Panc1 (cell line): ENCODE measurements at places on chromosomes 5 and 9.

DNA sequence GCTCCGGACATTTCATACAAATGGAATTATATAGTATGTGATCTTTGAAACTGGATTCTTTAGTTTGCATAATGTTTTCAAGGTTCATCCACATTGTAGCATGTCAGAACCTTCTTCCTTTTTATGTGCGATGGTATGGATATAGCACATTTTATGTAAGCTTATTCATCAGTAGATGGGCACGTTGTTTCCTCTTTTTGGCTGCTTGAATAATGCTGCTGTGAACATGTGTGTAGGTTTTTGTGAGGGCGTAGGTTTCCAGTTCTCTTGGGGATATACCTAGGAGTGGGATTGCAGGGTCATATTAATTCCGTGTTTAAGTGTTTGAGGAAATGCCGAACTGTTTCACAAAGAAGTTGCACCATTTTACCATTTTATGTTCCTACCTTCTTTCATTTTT, 187.8 kb downstream of the NR3C1 start:
- H3K4me1 ChIP-seq: no peaks in the 10 kb centered on the region
- no peak for DNase-seq
- H3K36me3 ChIP-seq: no peaks in the 10 kb centered on the region
- no peak overlapping the region for H3K4me3 ChIP-seq
- no peak overlapping the region for H3K27ac ChIP-seq

DNA sequence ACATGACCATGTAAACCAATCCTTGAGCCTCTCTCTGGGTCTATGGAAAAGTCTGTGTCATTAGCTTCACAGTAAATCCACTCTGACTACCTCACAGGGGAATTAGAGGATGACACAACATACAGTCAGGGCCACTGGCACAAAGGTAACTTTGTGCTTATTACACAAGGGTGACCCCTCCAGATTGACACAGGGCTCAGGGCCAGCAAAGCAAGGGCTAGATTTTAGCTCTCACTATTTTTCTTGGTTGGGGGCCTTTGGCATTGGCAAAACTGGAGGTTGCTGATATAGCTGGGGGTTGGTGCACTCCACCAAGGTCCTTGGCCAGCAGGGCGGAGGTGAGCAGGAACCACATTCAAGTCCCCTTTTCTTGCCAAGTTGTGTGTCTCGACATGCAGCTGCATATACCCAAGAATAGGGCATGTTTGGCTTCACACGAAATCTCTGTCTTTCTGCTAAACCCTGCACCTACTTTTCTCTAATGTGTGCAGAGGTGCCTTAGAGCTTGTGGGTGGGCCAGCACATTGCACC, 15.2 kb upstream of the OSMR start:
- H3K4me3 ChIP-seq: no peak overlapping the region
- H3K4me1 ChIP-seq: 0 out of 2 replicates have a peak, but pooled peaks cover 4% of the 10 kb centered on the region
- no peak for DNase-seq
- H3K27me3 ChIP-seq: no peaks in the 10 kb centered on the region

- no peaks in the 10 kb centered on the region for H3K36me3 ChIP-seq
- no peak overlapping the region for H3K4me3 ChIP-seq
- no peak for DNase-seq
- H3K27ac ChIP-seq: peak overlapping the region; percentile 98
- H3K27me3 ChIP-seq: no peaks in the 10 kb centered on the region
Measured at GRCh38 chr9:129487658-129488483, 133.0 kb downstream of the C9orf50 start.

DNA sequence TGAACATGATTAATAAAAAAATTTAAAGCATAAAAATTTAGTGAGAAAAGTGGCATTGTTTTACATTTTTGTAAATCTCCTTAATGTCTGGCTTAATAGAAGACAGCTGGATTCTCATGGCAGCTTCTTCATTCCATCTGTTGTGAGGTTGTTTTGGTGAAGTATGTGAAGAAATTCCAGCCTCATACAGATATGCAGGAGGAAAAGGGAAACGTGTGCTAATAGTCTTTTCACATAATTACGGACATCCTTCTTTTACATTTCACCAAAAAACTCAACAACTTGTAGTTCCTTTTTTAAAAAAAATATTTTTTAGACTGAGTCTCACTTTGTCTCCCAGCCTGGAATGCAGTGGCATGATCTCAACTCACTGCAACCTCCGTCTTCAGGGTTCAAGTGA, 46.9 kb downstream of the HACD4 start:
- H3K36me3 ChIP-seq: no peaks in the 10 kb centered on the region
- no peak overlapping the region for H3K27ac ChIP-seq
- DNase-seq: no peak
- no peak overlapping the region for H3K4me3 ChIP-seq
- no peaks in the 10 kb centered on the region for H3K27me3 ChIP-seq

DNA sequence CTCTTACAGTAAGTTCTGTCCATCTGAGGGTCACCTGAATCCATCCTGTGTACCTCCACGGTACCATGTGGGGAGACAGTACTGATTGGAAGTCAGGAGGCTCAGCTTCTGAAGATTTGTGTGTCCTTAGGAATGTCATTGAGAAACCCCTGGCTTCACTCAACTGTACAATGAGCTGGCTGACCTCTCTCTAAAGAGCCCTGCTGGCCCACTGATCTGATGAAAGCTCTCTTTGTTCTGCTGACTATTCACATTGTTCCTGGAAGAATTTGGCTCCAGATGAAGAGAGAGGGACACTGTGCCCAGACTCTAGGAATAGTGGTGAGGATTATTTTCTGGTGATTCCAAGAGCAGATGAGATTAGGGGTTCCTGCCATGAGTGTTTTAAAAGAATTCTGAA, 141.2 kb downstream of the LURAP1L start:
- no peak for DNase-seq
- no peak overlapping the region for H3K4me3 ChIP-seq
- H3K27me3 ChIP-seq: no peaks in the 10 kb centered on the region

DNA sequence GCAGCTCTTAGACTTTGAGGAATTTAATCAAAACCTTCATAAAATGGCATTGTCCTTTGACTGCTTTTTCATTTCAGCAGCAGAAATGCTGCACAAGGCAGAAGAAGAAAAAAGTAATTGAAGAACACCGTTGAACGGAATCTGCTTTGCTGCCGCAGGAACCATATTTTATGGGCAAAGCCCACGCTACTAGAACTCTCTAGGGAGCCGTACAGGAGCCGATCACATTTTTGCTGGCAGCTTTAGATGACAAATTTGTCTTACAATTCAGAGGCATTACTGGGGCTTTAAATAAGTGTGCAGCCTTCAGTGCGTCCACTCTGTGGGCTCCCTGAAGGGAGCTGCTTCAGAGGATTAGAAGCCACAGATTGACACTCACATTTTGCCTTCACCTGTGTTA, 5.4 kb downstream of the CFAP90 start:
- no peak overlapping the region for H3K4me3 ChIP-seq
- no peaks in the 10 kb centered on the region for H3K36me3 ChIP-seq
- H3K27ac ChIP-seq: no peak overlapping the region

DNA sequence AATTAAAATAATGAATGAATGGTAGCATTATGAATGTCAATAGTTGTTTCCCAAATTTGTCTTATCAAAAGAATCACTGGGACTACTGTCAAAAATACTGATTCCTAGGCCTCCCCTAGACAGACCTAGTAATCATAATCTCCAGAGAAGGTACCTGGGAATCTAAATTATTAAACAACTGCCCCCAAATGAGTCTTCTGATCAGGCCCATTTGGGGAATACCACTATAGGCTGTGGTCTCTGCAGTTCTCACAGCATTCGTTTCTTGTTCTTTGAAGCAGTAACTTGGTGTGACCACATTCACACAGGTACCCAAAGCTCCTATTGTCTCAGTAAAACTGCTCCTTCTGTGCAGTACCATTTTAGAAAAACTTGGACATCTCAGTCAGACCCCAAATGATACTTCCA, 230.9 kb downstream of the PIK3R1 start:
- H3K4me3 ChIP-seq: no peak overlapping the region
- H3K4me1 ChIP-seq: no peaks in the 10 kb centered on the region
- no peaks in the 10 kb centered on the region for H3K36me3 ChIP-seq
- no peak overlapping the region for H3K27ac ChIP-seq

- no peak for DNase-seq
- no peaks in the 10 kb centered on the region for H3K27me3 ChIP-seq
- H3K4me1 ChIP-seq: no peaks in the 10 kb centered on the region
- no peaks in the 10 kb centered on the region for H3K36me3 ChIP-seq
- H3K27ac ChIP-seq: no peak overlapping the region
Measured at GRCh38 chr5:72584466-72584865, 77.3 kb upstream of the ZNF366 start.

- H3K27me3 ChIP-seq: no peaks in the 10 kb centered on the region
- no peaks in the 10 kb centered on the region for H3K36me3 ChIP-seq
- no peak overlapping the region for H3K27ac ChIP-seq
Measured at GRCh38 chr9:16434526-16434925, 435.9 kb downstream of the BNC2 start.

DNA sequence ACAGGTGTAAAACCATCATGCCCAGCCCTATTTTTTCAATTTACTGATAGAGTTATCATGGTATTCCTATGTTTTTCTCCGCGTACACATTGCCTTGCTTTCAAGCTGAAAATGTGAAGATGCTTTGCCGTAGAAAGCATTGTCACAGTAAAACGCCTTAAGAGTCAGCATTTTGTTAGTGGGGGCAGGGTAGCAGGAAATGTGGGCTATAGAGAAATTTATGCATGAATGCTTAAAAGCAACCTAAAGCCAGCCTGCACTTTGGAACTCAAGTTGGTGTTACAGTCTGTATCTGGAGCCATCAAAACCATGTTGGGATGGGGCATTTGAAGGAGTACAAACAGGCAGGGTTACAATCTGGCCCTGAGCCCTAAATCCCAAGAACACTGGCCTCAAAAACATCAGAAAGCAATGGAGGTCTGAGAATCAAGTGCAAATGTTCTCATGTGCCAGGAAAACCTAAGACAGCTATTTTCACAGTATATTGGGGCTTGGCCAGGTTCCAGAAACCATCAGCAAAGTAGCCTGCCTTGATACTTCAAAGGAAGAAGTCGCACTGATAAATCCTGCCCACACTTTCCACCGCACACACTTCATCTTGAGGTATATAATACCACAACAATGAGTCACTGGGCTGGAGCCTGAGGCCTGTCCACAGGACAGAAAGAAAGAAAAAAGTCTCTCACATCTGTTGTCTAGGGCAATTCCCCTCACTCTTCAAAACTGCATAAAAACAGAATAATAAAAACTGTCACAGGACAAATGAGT, 313.8 kb downstream of the ENC1 start:
- DNase-seq: no peak
- H3K4me3 ChIP-seq: no peak overlapping the region
- H3K27ac ChIP-seq: no peak overlapping the region; the same call in 1 of the 2 replicates
- H3K36me3 ChIP-seq: no peaks in the 10 kb centered on the region

DNA sequence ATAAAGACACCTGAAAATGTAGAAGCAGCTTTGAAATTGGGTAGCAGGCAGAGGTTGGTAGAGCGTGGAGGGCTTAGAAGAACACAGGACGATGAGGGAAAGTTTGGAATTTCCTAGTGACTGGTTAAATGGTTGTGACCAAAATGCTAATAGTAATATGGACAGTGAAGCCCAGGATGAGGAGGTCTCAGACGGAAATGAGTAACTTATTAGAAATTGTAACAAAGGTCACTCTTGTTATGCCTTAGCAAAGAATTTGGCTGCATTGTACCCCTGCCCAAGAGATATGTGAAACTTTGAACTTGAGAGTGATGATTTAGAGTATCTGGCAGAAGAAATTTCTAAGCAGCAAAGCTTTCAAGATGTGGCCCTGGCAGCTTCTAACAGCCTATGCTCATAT, 382.5 kb downstream of the KCNN2 start:
- H3K4me1 ChIP-seq: no peaks in the 10 kb centered on the region
- no peak overlapping the region for H3K4me3 ChIP-seq
- no peaks in the 10 kb centered on the region for H3K36me3 ChIP-seq
- no peaks in the 10 kb centered on the region for H3K27me3 ChIP-seq

GRCh38 chr9:2874001-2874750, 30.3 kb upstream of the PUM3 start:
- no peaks in the 10 kb centered on the region for H3K36me3 ChIP-seq
- H3K27me3 ChIP-seq: no peaks in the 10 kb centered on the region
- no peaks in the 10 kb centered on the region for H3K4me1 ChIP-seq
- H3K27ac ChIP-seq: no peak overlapping the region
- H3K4me3 ChIP-seq: no peak overlapping the region
- DNase-seq: no peak

DNA sequence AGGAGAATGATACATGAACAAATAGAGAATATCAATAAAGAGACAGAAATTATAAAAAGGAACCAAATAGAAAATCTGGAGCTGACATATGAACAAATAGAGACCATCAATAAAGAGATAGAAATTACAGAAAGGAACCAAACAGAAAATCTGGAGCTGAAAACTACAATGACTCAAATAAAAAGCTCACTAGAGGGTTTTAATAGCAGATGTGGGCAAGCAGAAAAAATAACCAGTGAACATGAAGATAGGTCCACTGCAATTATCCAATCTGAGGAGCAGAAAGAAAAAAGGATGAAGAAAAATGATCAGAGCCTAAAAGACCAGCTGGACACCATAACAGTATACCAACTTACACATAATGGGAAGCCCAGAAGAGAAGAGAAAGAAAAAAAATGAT, 353.7 kb downstream of the ARL15 start:
- H3K27ac ChIP-seq: no peak overlapping the region
- H3K4me3 ChIP-seq: no peak overlapping the region
- H3K27me3 ChIP-seq: no peaks in the 10 kb centered on the region
- H3K4me1 ChIP-seq: no peaks in the 10 kb centered on the region
- no peak for DNase-seq

- no peaks in the 10 kb centered on the region for H3K36me3 ChIP-seq
- H3K27ac ChIP-seq: no peak overlapping the region
- H3K4me1 ChIP-seq: no peaks in the 10 kb centered on the region
Measured at GRCh38 chr9:112615584-112616266, 102.2 kb downstream of the INIP start.

GRCh38 chr5:14922456-14922855, 50.9 kb upstream of the ANKH start:
- no peak for DNase-seq
- no peaks in the 10 kb centered on the region for H3K27me3 ChIP-seq
- no peaks in the 10 kb centered on the region for H3K36me3 ChIP-seq
- H3K4me3 ChIP-seq: no peak overlapping the region
- H3K27ac ChIP-seq: no peak overlapping the region

DNA sequence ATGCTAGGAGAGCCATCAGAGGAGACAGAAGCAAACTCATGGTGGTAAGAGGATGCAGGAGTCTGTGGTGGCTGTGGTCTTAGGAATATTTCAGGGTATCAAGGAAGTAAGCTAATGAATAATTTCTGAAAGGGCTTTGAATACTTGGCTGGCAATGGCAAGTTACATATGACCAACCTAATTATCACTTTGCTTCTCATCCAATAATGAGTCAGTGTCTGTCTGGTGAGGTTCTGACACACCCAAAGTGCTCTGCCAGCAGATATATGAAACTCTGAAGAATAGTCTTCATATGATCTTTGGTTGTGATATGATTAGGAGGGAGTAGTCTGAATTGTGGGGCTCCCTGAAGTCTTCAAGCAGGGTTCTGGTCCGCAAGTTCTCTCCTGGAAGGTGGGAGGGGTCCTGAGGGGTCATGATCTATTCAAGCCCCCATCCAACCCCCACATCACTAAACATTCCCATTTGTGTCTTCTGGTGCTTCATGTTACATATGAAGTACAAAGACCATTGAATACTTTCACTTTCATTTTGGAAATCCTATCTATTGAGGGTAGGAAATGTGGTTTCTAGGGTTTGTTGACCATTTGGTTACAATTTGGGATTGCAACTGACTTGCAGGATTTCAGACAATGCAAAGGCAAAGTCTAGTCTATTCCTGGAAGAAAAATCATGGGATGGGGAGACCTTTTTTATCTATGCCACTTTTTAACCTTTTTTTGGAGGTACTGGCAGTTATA, 199.9 kb upstream of the CDKN2B start:
- no peak overlapping the region for H3K4me3 ChIP-seq
- no peak overlapping the region for H3K27ac ChIP-seq
- no peak for DNase-seq
- no peaks in the 10 kb centered on the region for H3K36me3 ChIP-seq

GRCh38 chr9:74293479-74293878, 203.7 kb upstream of the RORB start:
- DNase-seq: no peak
- no peaks in the 10 kb centered on the region for H3K27me3 ChIP-seq
- no peaks in the 10 kb centered on the region for H3K4me1 ChIP-seq
- no peak overlapping the region for H3K27ac ChIP-seq
